Natural killer cell treated with Interleukin-12 subunit alpha and Interleukin-12 subunit beta and Interleukin-15 and Interleukin-18, amount 100 ng/mL, for 72 hours (primary cell): ENCODE measurements at places on chromosomes 1 and 21. TPM values are rescaled to one million over a fixed set of nuclear protein-coding genes. Genes with fewer than 3 reads are reported as not detected.

The SPRR2E gene
- total RNA-seq: not detected

DNA sequence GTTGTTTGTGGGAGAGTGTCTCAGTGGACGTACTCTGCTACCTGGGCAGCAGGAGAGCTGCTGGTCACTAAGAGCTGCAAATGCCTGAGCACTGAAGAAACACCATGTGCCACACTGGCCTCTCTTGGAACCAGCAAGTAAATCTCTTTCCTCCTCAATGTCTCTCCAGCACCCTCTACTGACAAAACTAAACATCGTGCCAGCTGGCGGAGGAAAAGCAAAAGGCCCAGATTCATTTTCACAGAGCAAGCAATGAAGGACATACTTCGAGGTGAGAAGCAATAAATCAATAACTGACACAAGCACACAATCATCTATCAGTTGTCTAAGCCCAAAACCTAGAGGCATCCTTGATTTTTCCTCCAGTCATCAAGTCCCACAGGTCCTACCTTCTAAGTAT is 78.1 kb downstream of the RERE start:
- no peak for DNase-seq

GRCh38 chr1:28144203-28145135 is 32.0 kb downstream of the PTAFR start:
- no peak for DNase-seq

The SH2D2A gene
- total RNA-seq: 188 TPM

DNA sequence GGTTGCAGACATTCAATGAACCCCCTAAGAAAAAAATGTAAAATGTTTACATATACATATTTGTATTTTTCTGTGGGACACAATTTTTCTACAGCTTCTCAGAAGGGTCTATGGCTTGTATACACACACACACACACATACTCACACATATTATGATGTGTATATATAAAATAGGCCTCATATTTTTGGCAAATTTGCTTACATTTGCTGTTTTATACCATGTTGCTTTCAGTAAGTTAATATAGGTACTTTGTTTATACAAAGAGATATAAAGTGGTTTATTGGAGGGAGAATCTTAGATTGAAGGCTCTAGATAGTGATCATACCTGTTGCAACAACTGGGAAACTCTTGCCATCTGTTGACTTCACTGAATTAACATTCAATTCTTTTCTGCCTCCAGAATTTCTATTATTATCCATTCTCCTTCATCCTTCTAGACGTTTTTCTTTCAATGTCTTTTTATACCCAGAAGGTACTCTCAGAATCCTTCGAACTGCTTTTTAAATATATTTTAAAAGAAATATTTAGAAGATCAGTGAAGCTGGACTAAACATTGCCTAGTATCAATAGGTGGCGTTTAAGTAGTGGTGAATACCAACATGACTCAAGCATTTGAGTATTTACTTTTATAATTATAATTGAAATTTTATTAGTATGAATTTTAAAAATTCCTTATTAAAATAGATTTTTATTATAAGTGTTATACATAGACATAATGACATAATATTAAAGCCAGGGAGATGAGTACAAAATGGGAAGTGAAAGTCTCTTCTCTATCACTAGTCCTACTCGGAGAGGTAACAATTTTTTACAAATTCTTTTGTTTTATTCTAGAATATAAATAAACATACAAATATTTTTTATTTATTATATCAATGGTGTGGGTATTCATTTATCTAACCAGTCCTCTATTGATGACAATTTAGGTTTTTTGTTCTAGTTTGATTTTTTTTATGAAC is 10.2 kb downstream of the CD55 start:
- DNase-seq: no peak

DNA sequence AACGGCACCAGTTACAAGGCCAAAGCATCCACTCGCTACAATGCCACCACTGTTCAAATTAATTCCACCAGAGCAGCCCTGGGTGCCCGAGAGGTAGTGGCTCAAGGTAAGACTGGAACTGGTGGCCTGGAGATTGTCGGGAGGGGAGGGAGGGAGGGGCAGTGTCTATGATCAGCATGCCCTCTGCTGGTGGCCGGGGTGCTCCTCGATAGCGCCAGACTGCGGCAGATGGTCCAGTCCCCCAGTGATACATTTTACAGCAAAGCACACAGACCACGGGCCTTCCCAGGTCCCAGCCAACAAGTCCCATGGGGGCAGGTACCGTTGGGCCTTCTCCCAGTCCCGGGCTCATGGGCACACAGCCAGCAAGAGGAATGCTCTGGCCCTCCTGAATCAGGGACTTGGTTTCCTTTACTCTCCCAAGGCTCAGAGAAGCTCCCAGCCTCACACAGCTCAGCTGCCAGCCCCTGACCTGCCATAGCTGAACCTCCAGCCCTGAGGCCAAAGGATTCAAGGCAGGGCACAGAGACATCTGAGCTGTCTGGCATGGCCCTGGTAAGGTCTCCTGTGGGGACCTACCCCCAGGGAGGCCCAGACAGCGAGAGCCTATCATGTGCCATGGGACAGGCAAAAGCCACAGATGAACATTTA is 15.3 kb downstream of the ACOT7 start:
- DNase-seq: no peak

- no peak for DNase-seq
Observed at GRCh38 chr1:189237008-189237407, 1240.7 kb downstream of the BRINP3 start.

GRCh38 chr1:63319046-63320021 is 3.0 kb upstream of the FOXD3 start:
- no peak for DNase-seq

GRCh38 chr1:229116114-229116513 is 154.8 kb upstream of the RAB4A start:
- DNase-seq: no peak

DNA sequence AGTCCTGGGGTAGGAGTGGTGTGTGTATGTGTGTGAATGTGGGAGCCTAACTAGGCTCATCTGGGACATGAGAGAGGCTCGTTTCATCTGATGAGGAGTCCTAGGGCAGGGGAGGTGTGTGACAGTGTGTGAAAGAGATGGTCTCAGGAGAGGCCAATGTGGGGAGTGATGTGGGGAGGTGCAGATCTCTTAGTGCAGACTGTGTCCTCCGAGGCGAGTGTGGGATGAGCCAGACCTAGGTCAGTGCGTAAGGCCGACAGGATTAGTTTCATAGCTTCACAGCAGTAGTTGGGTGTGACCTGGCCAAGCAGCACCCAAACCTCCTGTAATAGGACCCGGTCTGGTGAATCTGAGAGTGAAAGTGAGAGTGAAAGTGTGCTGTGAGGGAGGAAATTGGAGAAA is 94.7 kb downstream of the LIPI start:
- no peak for DNase-seq
